ACHN (cell line): ENCODE measurements at places on chromosomes 7 and 10.

DNA sequence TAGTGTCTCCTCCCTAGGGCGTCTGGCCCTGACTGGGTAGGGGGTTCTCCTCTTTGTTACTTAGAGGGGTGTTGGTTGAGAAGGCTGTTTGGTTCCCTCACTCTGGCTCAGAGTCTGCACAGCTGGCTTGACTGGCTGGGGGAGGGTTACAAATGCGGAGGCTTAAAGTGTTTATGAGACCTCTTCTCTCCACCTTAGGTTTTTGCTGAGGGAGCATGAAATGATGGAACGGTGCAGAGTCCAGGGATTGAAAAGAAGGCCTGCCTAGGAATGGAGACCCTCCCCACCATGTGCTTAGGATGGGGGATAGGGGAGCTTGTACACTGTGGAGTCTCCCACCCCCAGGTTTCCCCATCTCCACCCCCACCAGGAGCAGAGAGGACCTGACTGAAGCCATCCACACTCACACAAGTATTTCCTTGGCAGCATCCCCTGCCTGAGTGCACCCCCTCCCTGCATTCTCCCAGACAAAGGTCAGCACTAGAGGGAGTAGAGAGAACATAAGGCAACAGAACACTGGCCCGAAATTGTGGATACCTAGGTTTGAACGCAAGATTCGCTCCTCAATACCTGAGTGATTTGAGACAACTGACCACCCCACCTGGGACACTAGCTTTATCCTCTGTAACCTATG, 1.7 kb upstream of the LDB1 start:
- no peak for DNase-seq

DNA sequence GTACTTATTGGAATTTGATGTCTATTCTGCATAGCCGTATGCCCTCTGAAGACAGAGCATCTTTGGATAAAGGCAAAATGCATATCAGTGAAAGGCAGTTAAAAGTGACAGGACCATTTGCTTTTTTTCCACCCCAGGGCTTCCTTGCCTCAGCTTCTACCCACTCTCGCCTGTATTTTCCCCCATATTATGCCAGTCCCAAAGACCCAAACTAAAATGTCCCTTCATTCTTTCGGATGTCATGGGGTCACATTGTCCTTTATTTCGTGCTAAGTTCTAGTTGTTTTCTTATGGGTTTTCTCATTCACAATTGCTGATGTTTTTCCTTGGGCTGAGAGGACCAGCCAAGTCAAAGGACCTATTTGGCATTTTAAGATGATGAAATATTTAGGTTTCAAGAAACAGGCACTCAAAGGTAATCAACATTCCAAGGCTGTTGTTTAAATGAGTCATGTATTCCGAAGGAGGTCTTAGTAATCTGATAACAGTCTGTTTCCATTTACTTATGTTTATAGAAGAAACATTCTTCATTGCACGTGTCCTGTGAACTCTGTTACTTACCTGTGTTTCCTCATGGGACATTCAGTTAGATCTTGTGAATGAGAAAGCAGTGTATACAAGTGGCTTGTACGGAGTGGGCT, 74.1 kb downstream of the DNAH11 start:
- peak; percentile 37 for DNase-seq

- no peak for DNase-seq
These were observed 546.0 kb upstream of the FZD8 start for GRCh38 chr10:36188080-36188453.

DNA sequence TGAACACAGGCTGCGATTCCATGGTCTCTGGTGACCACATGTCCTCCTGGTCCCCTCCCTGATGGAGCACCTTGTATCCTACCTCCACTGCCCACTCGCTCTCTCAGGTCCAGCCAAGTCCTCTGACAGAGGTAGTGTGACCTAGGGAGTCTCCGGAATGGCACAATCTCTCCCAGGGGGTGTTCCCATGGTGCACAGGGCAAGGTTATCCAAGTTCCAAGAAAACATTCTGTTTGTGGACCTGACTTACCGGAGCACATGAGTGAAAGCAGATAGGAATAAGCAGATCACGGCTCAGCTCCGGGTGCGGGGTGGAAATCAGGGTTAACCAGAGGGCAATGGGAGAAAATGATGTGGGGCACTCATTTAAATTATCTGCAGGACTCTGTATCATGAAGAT, 45.8 kb upstream of the INSIG1 start:
- no peak for DNase-seq

DNA sequence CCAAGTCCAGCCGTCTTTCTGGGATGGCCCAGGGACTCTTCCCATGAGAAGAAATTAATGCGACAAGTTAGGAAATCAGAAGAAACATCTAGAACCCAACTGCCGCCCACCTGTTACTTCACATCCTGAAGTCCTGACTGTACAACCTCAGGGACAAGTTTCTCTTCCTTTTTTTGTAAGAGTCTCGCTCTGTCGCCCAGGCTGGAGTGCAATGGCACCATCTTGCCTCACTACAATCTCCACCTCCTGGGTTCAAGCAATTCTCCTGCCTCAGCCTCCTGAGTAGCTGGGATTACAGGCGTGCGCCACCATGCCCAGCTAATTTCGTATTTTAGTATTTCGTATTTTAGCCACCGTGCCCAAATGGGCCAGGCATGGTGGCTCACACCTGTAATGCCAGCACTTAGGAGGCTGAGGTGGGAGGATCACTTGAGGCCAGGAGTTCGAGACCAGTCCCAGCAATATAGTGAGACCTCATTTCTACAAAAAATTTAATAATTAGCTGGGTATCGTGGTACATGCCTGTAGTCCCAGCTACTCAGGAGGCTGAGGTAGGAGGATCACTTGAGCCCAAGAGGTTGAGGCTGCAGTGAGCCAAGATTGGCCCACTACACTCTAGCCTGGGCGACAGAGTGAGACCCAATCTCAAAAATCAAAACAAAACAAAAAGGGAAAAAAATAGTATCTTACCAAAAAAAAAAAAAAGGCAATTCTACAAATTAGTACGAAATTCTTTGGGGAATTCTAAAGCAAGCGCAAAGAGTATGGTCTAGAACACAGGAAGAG, 20.8 kb downstream of the LAT2 start:
- no peak for DNase-seq

GRCh38 chr7:41816111-41816510, 113.2 kb upstream of the INHBA start:
- no peak for DNase-seq

DNA sequence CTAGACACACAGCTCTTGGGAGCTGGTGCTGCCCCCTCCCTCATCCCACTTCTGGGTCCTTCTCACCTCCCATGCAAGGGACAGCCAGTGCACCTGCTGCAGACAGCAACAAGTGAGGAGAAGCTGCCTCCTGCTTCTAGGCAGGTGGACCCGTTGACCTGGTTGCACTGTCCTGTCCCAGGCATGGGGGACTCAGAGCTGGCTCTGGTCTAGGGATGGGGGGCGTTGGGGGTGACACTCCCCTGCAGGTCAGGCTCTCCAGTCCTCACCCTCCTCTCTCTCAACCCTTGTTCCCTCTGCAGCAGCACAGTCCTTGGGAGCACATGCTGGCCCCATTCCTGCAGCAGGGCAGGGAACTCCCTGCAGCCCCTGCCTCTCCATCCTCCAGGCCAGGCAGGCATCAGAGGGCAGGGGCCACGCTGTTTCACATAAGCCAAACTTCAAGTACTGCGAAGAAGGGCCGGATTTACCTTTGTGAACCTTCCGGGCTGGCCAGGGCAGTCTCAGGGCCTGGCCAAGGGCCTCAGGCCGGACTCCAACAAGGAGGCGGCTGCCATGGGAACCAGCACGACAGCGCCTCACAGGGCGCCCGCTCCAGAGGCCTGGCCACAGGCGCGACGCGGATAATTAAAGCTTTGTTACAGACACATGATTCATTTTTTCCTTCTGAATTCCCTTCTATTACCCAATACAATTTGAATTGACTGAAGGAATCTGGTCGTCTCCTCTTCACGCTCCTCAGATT, 48.5 kb downstream of the RASGEF1A start:
- no peak for DNase-seq

DNA sequence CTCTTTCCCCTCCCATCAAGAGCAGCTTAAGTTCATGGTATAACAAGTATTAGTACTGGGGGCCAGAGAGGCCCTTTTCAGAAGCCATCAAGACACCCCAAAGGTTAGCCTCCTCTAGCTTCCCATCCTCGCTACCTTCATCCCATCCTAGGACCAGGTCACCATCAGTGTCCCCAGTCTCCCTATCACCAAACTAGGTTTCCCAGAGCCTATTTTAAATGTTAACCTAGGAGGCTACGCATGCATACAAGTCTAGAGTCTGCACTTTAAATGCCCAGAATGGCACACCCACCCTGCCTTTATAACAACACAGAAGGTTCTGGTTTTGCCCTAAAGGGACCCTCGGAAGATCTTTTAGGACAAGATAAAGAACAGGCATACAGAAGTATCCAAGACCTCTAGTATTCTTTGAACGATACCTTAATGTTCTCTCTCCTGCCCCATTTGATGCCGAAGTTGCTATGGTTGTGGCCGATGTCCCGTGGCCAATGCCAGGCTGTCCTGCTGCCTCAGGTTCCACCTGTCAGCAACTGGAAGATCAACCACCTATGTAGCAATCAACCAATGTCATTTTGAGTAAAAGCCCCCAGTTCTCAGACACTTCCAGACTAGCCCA, 2.2 kb downstream of the GPRIN2 start:
- no peak for DNase-seq

DNA sequence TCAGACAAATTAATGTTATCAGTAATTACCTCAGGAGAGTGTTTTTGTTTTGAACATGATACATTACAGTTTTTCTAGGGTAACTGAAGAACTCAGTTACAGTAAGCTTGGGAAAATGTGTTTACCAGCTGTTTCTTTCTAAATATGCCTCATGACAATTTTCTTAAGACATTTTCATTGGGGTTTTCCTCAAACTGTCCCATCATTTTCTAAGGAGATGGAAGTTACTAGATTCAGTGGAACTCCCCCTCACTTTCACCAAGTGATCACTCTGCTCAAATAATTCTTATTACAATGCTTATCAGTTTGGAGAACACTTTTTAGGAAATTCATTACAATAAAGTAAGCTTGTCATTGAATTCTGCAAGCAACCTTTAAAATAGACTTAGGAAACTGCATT, 6.4 kb upstream of the SPAG6 start:
- DNase-seq, result no peak

DNA sequence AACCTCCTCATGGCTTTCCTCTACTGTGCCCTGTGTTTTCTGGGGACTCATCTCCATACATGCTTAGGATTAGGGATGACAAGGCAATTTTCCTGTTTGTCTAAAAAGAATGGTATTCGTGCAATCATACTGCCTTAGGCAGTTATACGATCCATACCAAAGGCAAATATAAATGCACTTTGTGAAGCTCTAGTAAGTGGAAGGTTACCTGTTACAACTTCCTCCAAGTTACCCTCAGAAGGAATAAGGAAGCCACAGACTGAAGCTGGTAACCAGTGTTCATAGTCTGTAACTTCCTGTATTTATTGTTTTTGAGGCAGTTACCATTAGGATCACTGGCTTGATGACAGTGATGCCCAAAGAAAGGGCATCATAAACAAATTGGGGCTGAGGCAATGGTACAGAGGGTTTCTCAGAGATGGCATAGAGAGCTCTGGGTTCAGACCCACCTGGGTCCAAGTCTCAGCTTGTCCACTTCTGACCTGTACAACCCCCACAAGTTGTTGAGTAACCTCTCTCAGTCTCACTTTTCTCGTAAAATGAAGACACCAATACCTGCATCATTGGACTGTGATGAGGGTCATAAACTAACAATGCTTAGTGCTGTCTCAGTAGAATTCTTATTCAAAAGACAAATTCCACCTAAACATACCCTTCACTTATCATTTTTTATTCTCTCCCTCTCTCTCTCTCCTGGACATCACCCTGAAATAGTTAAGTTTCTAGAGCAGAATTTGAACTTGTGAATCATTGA, 138.2 kb downstream of the ELMO1 start:
- no peak for DNase-seq

GRCh38 chr10:117496616-117497028, 45.9 kb upstream of the EMX2 start:
- DNase-seq, result peak; percentile 75

- no peak for DNase-seq
These were observed 28.8 kb upstream of the INPP5A start for GRCh38 chr10:132508581-132509443.

- DNase-seq, result no peak
These were observed 68.6 kb upstream of the COMTD1 start for GRCh38 chr10:75304313-75304712.

- DNase-seq, result no peak
These were observed 484.7 kb downstream of the PTPRN2 start for GRCh38 chr7:158102897-158103296.

DNA sequence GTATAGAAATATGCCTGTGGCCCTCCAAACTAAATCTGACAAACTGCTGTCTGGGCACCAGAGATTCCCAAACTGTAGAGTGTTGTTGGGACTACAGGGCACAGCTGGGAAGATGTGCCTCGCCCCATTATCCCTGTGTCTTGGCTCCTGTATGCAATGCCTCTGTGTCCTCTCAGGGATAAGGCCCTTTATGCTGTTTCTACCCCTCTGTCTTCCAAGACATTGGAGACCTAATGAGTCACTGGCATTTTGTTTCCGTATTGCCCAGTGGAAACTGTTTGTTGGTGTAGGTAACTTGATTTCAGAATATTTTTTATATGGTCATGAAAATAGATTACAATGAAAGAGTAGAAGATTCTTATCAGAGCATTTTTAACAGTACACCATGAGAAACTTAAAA, 183.2 kb downstream of the GLI3 start:
- no peak for DNase-seq

DNA sequence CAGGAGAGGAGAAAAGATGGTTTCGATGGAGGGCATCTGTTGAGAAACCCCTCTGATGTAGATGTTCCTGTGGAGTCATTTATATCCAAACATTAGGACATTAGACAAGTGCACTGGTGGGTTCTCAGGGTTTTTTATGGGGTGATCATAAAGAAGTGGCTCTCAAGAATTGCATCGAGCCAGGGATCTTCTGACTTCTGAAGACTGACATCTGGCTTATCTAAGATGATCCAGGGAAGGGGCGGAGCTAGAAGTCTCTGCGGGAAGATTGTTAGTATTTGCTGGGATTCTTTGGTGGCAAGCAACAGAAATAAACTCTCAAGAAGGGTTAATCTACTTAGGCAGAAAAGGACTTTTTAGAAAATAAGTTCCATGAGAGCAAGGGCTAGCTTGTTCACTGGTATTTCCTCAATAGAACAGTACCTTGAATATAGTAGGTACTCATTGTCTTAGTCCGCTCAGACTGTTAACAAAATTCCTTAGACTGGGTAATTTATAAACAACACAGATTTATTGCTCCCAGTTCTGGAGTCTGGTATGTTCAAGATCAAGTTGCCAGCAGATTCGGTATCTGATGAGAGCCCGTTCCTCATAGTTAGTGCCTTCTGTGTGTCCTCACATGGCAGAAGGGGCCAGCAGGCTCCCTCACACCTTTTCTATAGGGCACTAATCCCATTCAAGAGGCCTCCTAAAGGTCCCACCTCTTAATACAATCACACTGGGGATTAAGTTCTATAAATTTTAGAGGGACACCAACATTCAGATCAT, 28.5 kb upstream of the SYPL1 start:
- no peak for DNase-seq

GRCh38 chr10:123327896-123328295, 173.7 kb downstream of the BUB3 start:
- DNase-seq, result no peak

GRCh38 chr7:25953859-25954258, 198.1 kb upstream of the NFE2L3 start:
- DNase-seq, result no peak

- DNase-seq, result no peak
These were observed 879 bp upstream of the VPS41 start for GRCh38 chr7:38909870-38910269.

- DNase-seq, result no peak
These were observed 73.0 kb upstream of the IL6 start for GRCh38 chr7:22653951-22654350.

- no peak for DNase-seq
These were observed 16.1 kb upstream of the PCLO start for GRCh38 chr7:83178796-83179195.

- DNase-seq, result no peak
These were observed 27.4 kb upstream of the PCBD1 start for GRCh38 chr10:70915806-70916205.
